NCI-H1105 treated with DMSO at 0.1 percent for 48 hours (cell line): ENCODE measurements at places on chromosomes 2 and 18.

DNA sequence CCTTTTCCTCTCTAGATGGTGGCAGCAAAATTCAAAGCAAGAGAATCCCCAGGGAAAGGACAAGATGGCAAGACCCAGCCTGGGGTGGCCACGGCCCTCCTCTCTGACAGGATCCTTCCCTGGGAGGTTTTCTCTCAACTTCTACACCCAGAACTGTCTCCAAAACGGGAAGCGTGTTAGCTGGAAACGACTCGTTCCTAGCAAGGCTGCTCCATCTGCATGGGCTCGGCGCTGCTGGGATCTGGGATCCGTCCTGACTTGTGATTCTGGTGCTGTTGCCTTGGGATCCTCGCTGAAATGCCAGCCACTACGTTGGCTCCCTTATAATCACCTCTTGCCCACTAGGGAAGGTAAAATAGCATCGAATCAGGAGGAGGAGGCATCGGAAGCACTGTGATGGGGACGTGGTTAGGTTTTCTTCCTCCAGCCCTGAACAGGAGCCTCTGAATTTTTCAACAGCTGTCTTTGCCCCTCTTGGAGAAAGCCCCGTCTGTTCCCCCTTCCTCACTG is 514.8 kb upstream of the MYT1L start:
- no peak for DNase-seq

GRCh38 chr18:73981796-73982195 is 165.8 kb downstream of the FBXO15 start:
- no peak for DNase-seq

GRCh38 chr2:240503375-240503774 is 54.4 kb downstream of the ANKMY1 start:
- no peak for DNase-seq

- DNase-seq, result no peak
Measured at GRCh38 chr2:20667531-20668401, 822 bp downstream of the GDF7 start.

DNA sequence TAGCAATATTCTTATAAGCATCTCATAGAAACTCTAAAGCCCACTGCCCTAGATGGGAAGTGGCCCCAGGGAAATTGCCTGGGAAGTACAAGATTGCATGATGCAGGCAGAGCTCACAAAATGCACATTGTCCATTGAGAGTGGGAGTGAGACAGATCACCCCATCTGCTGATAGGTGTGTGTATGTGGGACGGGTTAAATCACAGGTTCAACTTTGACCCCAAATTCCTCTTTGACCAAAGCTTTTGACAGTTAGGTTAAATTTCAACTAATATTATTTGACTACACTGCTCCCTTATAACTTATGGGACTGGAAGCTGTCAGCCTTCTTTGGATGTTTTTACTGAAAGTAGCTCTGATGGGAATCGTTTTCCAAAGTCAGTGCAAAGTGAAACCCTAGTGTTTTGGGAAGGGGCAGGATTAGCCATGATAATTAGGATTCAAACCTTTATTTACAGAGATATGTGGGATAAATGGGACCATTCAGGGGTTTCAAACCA is 11.4 kb upstream of the FABP1 start:
- DNase-seq, result no peak

DNA sequence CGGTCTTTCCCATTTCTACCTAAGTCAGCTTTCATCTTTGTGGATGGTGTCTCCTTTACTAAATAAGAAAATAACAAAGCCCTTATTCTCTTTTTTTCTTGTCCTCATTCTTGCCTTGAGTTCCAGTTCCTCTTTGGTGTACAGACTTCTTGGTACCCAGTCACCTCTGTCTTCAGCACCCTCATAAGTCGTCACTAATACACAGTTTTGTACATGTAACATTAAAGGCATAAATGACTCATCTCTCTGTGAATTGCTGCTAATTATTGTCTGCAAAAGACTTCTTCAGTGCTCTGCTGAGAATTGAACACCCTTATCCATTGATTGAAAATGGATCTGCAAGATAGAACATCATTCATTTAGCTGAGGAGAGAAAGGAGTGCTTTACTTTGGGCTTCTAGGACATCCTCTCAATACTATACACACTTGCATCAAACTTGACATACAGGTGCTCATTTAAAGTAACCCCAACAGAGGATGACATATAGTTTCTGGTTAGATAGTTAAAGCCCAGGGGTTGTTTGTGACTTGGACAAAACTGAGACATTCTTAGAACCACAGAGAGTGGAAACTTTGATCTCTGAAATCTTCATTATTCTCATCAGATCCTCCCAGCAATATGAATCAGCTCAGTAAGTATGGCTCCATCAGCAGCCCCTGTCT is 97.0 kb downstream of the XRCC5 start:
- no peak for DNase-seq

DNA sequence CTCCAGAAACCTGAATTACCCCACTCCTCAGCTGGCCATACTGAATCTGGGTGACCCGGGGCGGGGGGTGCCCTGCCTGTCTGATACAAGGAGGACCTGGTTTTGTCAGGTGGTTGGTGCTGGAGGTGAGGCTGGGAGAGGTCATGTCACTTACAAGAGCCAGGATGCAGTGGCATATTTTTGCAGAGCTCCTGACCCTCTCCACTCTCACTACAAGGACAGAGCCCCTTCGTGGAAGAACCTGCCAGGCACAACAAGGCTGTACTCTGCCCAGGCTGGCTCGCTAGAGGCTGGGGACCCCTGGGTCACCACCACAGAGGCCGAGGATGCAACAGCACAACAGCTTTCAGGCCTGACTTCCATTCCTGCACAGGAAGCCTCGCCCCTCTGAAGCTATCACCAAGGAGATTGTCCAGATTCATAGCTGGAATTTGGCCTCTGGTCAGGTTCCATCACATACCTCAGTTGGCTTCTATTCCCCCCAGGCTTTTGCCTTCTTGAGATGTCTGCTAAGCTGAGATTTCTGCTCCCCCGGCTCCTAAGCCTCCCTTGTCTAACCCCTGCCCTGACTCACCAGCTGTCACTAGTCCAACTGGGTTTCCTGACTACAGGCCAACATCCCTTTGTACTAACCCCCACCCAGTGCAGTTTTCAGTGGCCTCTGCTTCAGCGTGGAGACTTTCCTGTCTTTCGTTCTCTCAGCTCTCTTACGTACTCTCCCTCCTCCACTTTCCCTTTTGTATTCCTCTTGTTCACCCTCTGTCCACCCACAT is 132.5 kb upstream of the EPAS1 start:
- DNase-seq, result no peak

DNA sequence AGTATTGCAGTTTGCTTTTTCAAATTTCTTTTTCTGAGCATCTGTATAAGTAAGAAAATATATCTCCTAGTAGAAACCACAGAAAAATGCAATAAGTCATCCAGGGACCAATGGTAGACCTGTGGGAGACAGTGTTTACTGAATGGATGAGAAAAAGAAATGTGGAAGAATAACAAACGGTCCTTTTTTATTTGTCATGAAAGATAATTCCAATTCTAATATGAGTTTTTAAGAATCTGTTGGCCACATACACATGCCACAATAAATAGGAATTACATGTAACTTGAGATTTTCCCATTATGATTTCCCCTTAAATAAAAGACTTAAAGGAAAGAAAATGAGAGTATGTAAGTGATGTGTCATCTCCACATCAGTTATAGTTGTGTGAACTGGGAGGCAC is 107.7 kb upstream of the RAB27B start:
- no peak for DNase-seq

DNA sequence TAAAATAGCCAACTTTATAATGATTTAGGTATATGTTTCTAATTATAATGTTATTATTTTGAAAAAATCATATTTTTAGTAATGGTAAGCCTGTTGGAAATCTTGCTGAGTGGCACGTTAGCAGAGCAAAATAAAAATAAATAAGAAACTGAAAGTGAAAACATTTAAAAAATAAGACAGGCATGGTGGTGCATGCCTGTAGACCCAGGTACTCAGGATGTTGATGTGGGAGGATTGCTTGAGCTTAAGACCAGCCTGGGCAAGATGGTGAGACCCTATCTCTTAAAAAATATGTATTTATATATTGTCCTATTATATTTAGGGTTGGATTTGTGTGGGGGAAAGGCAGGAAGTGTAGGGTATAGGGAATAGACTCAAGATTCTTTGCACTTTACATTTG is 15.8 kb upstream of the ANKRD12 start:
- DNase-seq, result no peak

DNA sequence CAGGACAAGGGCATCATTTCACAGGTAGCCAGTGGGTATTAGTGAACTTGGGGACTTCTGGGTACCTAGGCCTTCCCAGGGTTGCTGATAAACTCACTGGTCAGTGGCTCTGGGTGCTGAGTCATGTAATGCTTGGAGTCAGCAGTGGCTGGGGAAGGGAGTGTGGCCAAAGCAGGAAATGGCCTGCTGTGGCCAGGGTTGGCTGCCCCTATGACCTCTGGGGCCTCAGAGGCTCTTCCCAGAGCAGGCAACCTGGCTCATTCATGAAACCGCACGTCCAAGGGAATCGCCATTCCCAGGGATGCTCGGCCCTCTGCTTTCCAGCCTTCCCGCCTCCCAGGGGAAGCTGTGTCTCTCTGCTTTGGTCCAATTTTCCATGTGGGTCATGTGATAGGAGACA is 294.9 kb downstream of the DYSF start:
- DNase-seq, result no peak

- no peak for DNase-seq
Measured at GRCh38 chr18:68480196-68480595, 234.7 kb downstream of the TMX3 start.

GRCh38 chr2:123648016-123648415 is 377.1 kb upstream of the CNTNAP5 start:
- no peak for DNase-seq

DNA sequence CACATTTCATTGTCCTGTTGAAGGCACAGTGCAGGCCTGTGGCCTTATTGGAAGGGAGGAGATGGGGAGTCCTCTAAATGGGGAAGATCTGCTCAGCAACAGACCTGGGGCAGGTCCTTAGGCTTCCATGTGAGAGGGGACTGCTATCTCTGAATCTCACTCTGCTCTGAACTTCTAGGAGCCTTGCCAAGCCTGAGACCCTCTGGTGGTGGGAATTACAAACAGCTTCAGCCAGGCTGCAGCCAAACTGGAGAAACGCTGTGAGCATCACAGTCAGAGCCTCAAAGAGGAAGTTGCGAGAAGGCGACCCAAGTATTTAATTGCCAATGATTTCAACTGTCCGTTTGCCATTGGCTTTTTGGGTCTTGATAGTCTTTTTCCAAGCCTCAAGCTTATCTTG is 66.8 kb upstream of the MC2R start:
- no peak for DNase-seq

DNA sequence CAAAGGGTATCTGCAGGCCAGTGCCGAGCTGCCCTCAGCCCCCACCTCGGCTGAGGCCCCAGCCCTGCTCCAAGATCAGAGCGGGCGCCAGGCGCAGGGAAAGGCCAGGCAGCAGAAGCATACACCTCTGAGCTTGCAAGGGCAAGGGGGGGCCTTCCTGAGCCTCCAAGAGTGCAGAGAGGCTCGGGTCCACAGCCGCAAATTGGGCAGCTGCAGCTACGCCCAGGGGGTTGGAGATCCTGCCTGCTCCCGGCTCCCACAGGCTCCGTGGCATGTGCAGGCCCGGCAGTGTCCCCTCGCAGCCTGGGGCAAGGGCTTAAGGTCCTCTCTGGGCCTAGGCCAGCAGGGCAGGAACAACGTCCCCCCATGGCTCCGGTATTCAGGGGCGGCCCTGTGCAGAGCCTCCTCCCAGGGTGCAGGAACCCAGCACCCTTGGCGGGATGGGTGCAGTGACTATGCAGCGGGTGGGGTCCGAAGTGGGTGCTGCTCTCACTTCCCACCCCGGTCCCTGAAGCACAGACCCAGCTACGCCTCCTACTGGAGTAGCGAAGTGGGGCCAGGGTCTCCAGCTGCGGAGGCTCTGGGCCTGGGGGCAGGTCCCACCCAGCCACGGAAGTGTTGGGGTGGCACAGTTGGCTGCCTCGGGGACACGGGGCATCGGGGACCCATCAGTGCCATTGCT is 120.2 kb upstream of the TMEFF2 start:
- DNase-seq, result no peak

- DNase-seq, result no peak
Measured at GRCh38 chr2:57450170-57450569, 596.4 kb upstream of the VRK2 start.

GRCh38 chr2:11123856-11124759 is 31.2 kb upstream of the SLC66A3 start:
- peak; percentile 67 for DNase-seq

- no peak for DNase-seq
Measured at GRCh38 chr2:61736953-61737352, 116.9 kb downstream of the FAM161A start.

- peak; percentile 0 for DNase-seq
Measured at GRCh38 chr2:70425682-70426301, 123.9 kb upstream of the FAM136A start.

GRCh38 chr2:226439337-226439736 is 360.3 kb downstream of the IRS1 start:
- no peak for DNase-seq

- no peak for DNase-seq
Measured at GRCh38 chr2:73640511-73640911, 1.7 kb downstream of the NAT8 start.

DNA sequence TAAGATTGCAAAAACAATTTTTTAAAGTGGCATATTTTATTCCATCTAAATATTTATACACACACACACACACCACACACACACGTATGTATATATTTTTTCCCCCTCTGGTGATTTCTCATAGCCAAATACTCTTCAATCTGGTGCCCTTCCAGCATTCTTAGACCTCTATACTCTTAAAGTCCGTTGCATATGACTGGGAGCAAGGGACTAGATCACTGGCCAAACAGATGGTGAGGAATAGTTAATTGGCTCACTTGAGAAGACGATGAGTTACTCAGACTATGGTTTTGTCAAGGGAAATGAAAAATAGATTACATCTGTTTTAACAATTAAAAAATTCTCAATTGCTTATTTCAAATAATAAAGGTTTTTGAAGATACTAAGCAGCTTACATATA is 512.5 kb upstream of the LRRTM4 start:
- DNase-seq, result no peak

DNA sequence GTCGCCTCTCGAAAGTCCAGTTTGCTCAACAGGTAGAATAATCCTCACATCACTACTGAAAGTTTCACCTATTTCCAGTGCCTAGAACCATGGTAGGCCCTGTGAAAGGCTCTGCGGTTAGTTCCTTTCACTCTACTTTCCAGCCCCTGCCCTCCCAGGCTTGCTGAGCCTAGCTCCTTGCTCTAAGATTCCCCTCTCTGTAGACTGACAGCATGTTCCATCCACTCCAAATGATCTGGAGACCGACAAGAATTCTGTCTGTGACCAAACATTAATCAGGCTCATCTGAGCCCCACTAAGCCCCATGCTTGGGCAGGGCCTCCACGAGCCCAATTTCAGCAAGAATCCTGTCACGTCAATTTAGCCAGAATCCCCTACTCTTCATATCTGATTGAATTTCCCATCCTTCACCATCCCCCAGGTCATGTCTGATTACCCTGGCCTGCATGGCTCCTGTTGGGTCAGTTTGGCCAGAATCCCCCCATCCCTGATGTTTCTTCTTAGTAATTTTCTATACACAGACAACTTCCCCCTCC is 307.0 kb downstream of the ALK start:
- DNase-seq, result no peak

DNA sequence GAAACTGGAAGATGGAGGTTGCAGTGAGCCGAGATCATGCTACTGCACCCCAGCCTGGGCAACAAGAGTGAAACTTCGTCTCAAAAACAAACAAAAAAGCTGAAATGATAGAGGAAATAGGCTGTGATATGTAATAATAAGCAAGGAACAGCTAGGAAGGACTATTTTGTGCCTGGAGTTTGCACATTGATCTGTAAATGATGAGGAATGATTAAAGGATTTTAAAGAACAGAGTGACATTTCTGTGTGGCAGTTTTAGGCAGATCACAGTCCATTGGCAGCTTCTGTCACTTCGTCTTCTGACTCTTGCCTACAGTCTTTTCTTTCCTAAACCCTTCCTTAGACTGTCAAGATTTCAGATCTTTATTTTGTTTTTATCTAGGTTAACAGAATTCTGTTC is 19.4 kb downstream of the EPB41L5 start:
- no peak for DNase-seq
